Activated naive CD8-positive, alpha-beta T cell treated with anti-CD3 and anti-CD28 coated beads, Interleukin-2, amount 50 U/mL, for 16 hours (primary cell): ENCODE measurements at places on chromosomes 3 and 15.

GRCh38 chr3:170338690-170339340 is 18.7 kb upstream of the SKIL start:
- no peak for DNase-seq

DNA sequence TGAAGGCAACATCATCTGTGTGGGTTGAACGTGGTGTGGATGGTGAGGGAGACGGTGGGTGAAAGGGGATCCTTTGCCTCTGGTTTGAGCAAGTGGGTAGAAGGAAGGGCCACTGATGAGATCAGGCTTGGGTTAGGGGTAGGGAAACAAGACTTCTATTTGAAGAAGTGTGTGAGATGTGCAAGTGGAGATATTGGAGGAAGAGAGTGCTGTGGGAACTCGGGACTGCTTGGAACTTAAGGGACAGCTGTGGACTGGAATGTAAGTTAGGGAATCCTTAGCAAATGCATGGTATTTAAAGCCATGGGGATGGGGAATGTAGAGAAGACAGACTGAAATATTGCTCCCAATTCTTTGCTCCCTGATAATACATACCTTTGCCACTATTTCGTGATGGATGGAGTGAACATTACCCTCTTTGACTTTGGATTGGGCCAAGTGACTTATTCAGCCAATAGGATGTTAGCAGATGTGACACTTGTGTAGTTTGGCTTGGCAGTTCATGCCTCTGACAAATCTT is 30.2 kb upstream of the AMOTL2 start:
- no peak for DNase-seq

DNA sequence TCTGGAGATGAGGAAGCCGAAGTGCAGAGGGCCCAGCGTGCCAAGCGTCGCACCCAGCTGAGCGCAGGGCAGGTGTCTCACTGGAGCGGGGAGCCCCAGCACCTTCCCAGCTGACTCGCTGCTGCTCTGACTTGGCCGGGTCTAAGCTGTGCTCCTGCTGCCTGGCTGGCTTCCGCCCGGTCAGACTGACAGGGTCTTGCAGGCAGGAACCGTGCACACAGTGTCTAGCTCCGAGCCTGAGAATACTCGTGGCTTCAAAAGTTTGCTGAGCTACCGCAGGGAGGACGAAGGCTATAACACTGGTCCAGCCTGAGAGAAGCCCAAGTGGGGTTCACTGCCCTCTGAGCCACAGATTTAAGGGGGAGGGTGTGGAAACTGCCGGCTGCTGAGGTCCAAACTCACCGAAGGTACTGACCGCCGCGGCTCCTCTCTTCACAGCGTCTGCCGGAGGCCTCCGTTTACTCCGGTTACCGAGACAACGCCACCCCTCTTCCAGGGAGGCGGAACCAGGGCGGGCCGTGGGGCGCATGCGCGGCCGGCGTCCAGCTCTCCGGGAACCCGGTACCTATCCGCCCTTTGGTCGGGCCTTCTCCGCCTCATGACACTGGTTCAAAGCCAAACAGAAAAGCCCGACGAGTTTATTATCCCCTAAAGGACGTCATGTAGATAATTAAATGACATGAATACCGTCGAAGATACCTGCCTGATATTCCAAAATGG is at the start of gene CFAP44:
TSS of gene CFAP44 (minus strand) at position 443 of the 720 bp plus-strand sequence. CDS start 7,829 bp downstream, outside the sequence.
- DNase-seq: no peak

GRCh38 chr15:90036343-90036742 is 35.2 kb downstream of the ZNF710 start:
- DNase-seq: no peak

DNA sequence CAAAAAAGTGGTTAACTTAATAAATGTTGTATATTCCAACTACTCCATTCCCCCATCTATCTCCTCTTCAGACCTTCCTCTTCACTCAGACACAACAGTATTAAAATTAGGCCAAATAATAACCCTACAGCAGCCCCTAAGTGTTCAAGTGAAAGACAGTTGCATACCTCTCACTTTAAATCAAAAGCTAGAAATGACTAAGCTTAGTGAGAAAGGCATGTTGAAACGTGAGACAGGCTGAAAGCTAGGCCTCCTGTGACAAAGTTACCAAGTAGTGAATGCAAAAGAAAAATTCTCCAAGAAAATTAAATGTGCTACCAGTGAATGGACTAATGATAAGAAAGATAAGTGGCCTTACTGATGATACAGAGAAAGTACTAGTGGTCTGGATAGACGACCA is 71.7 kb downstream of the ANKRD28 start:
- DNase-seq: no peak

DNA sequence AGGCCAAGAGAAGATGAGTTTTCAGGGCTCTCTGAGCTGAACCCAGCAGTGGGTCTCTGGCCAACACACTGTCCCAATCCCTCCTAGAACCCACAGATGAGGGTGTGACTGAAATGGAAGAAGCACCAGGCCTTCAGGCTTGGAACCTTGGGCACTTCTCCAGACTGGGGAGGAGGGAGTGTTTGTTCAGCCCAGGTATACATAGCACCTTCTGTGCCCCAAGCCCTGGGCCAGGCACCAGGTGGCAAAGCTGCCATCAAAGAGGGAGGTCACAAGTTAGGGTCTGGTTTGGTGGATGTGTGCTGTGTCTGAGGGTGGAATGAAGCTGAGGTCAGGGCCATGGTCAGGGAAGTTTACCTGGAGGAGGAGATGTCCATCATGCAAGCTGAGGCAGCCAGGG is 15.8 kb upstream of the RHO start:
- DNase-seq: no peak

GRCh38 chr3:114307832-114308231 is 14.0 kb downstream of the TIGIT start:
- DNase-seq: no peak

GRCh38 chr15:69524296-69524695 is 71.7 kb downstream of the RPLP1 start:
- no peak for DNase-seq

DNA sequence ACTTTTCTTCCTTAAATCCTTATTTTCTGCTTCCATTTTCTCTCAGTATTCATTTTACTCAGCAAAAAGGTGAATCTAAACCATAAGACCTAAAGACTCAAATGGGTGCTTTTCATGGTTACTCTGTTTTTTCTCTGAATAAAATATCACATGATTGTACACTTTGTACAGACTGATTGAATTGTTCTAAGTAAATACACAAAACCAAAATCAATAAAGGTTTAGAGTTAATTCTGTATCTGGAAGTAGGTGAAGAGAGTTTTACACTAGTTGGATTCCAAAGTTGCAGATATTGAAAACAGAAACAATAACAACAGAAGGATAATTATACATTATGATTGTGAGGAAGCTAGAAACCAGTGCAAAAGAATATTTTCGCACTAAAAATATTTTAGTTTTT is 546.2 kb downstream of the TUSC7 start:
- DNase-seq: no peak

GRCh38 chr3:152177757-152178156 is 91.0 kb upstream of the MBNL1 start:
- no peak for DNase-seq

GRCh38 chr3:144912968-144913367 is 941.3 kb downstream of the DIPK2A start:
- DNase-seq: no peak

GRCh38 chr3:180267202-180267843 is 230.6 kb upstream of the PEX5L start:
- no peak for DNase-seq

DNA sequence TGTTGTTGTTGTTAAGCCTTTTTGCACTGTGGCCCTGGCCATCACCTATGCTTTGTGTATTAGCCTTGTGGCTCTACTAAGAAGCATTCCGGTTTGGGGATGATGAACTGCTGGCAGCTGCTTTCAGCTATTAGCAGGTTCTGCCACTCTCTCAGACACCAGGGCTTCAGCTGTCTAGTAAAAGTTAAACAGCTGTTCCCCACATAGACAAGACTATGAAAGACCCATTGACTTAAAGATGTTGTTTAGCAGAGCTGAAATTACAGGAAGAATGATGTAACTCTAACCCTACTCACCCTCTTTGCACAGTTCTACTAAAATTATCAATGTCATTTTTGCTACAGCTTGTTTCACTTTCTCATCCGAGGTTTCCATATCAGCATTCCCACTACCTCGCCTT is 131.2 kb upstream of the CGNL1 start:
- DNase-seq: no peak

- no peak for DNase-seq
Measured at GRCh38 chr3:12578742-12579141, 21.9 kb downstream of the MKRN2 start.

GRCh38 chr3:23553353-23553752 is 252.4 kb upstream of the UBE2E1 start:
- no peak for DNase-seq

DNA sequence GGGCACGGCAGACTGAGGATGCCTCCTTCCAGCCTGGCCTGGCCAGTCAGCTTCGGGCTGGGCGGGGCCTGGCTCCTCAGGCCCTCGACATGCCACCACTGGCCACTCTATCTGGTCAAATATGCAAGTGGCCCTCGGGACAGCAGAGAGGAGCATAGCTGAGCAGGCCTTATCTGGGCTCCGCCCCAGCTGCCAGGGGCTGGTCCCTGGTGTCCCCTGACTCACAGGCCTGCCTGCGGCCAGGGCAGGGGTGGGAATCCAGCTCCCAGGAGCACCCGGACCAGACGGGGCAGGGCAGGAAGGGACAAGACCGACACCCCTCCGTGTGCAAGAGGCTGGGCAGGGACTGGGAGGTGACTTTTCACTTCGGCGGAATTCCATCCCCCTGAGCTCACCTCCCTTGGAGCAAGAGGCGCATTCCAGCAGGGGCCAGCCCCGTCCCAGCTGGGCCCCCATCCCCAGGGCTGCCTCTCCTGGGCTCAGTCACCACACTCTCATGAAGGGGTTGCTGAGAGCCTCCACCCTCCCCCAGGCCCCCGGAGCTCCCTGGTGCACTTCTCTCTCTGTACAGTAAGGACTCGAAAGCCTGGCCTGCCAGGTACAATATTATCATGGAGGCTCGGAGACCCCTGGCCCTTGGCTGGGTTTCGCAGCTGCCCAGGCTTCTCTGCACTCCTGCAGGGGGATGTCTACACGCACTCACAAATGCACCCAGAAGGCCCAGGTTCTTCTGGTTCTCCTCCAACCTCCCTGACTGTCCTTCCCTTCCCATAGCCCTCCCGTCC is 29.5 kb downstream of the WNT7A start:
- no peak for DNase-seq

DNA sequence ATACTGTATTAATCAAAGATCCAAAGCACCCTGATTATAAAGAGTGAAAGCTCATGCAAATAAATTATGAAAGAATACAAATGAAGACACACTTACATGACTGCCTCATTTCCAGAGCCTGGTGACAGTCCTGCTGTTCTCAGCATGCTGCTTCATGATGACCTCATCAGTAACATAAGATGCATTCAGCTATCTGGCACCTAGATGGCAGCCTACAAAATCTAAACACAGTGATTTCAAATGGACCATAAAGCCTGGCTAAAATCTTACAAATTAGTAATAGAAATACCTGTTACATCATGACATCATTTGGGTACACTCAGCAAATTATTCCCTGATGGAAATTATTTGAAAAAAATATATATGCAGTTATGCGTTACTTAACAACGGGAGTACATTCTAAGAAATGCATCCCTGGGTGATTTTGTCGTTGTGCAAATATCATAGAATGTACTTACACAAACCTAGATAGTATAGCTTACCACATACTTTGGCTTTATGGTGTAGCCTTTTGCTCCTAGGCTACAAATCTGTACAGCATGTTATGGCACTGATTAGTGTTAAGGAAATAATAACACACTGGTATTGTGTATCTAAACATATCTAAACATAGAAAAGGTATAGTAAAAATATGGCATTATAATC is 207.2 kb downstream of the EPHA3 start:
- no peak for DNase-seq

DNA sequence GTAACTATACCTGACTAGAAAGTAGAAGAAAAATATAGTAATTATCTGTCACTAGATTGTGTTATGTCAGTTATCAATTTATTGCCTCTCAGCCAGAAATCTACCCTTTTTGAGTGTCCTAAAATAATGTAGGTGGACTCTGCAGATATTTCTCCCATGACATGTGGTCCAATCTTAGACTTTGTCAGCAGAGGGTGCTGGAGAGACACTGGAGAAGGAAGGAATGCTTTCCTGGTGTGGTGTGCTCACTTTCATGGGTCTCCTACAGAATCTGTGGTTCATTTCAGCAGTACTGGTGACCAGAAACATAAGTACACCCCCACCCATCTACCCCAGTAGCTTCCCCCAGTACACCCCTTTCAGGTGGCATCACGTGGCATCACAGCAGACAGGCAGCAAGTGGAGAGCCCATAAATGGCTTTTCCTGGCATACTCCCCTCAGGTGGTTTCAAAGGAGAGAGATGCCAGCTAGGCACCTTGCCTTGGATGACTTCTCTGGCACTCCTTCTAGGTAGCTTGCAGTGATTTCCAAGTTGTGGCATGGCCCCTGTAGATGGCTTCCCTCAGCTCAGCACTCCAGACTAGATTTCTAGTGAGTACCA is 114.7 kb downstream of the GADL1 start:
- no peak for DNase-seq

DNA sequence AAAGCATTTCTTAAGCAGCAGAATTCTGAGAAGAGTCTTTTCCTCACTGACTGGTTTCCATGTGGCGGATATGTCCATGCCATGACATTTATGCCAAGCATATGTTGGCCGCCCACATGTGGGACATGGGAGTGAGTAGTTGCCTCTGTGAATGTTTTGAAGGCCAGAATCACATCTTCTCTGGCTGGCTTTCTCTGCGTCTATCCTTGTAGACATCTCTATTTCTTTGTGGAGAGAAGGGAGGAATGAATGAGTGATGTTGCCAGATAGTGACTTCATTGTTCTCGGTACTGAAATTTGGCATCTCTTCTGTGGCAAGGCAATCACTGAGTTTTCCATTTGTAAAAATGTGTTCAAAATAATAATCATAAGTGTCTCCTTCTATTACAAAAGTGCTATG is 316.0 kb downstream of the CLSTN2 start:
- DNase-seq: no peak

GRCh38 chr15:46410705-46411104 is 775.9 kb downstream of the SQOR start:
- no peak for DNase-seq

GRCh38 chr3:116164039-116164438 is 281.2 kb downstream of the LSAMP start:
- no peak for DNase-seq

- no peak for DNase-seq
Measured at GRCh38 chr3:7789324-7789723, 712.3 kb upstream of the LMCD1 start.

- DNase-seq: no peak
Measured at GRCh38 chr3:104281713-104282112, 1085.0 kb upstream of the ALCAM start.

DNA sequence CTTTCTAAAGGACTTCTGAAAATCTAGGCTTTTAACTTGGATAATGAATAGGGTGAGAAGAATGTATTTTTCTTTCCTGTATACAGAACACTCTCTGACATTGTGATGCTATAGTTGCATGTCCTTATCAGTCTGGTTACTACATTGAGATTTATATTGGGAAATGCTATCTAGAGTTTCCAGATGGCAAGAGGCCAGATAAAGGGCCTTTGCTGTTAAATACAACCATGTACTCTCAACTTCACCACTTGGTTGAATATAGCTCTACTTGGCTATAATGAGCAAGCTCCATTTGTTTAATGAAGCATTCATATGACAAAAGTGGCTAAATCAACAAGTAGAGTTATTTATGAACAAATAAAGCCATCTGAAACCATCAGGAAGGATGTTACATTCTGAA is 91.0 kb downstream of the IGSF11 start:
- no peak for DNase-seq

- no peak for DNase-seq
Measured at GRCh38 chr15:91465696-91466095, 365.6 kb downstream of the SV2B start.
